ENCODE measurements at places on chromosomes 6 and 20.

DNA sequence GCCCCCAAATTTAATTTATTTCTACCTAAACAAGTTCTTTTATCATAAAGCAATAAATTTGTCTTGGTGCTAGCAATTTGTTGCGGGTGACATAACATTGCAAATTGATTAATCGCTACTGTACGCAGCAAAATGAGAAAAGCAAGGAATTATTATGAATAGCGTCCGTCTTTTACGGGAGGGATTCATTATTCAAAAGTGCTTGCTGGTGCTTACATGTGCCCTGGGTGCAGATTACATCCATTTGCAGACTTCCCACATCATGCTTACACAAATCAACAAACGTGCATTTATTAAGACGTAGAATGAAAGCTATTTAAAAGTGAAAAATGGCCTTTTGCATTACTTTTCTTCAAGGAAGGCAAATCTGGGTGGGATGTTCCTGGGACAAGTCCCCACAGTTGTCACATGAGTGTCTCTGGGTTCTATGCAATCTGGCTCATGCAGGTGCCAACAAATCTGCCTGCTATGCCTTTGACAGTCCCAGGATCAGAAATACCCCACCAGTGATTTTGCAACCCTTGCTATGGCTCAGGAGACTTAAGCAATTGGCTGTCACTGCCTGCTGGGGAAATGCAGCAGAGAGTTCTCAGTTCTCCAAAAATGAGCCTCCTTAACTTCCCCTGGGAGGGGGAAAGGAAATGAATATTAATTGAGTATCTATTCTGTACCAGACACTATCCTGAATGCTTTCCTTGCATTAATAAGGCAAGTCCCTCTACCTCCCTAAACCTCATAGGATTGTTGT lies 30.1 kb upstream of the MAFB start:
- DNase-seq: no peak

- no peak for DNase-seq
Observed at GRCh38 chr20:19451923-19452295, 239.5 kb downstream of the SLC24A3 start.

DNA sequence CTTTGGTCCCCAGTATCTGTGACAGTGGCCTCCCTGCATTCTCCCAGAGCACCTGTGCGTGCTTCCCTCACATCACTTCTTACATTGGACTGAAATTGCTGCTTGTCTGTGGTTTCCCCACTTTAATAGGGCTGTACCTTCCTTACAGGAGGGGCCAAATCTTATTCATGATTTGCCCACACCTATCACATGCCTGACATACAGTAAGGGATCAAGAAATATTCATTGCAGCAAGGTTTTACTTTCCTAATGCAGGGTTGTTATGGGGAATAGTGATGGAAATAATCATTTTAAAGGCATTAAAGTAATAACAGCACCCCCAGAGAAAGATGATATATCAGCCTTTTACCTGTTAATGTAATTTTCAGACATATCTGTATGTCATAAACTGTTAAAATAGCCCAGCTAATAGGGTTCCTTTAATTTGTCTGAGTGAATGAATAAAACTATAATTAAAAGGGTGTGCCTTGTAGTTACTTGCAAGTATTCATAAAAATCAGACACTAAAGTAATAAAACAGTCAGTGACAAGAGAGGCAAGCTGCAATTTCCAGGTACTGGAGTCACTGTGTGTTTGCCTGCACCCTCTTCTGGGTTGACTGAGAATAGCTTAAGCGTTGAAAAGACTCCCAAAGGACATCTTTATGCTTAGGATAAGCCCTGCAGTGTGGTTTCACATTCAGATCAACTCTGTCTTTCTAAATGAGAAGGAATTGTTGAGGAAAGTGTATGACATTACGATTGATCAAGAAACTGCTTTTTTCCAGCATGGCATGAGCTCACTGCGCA lies 182.7 kb downstream of the PHACTR1 start:
- DNase-seq: no peak

GRCh38 chr20:1569415-1569881 lies 11.9 kb upstream of the SIRPD start:
- DNase-seq: no peak

- DNase-seq: no peak
Observed at GRCh38 chr20:22241609-22242008, 342.8 kb downstream of the FOXA2 start.
